ENCODE measurements at places on chromosomes 6 and 20.

DNA sequence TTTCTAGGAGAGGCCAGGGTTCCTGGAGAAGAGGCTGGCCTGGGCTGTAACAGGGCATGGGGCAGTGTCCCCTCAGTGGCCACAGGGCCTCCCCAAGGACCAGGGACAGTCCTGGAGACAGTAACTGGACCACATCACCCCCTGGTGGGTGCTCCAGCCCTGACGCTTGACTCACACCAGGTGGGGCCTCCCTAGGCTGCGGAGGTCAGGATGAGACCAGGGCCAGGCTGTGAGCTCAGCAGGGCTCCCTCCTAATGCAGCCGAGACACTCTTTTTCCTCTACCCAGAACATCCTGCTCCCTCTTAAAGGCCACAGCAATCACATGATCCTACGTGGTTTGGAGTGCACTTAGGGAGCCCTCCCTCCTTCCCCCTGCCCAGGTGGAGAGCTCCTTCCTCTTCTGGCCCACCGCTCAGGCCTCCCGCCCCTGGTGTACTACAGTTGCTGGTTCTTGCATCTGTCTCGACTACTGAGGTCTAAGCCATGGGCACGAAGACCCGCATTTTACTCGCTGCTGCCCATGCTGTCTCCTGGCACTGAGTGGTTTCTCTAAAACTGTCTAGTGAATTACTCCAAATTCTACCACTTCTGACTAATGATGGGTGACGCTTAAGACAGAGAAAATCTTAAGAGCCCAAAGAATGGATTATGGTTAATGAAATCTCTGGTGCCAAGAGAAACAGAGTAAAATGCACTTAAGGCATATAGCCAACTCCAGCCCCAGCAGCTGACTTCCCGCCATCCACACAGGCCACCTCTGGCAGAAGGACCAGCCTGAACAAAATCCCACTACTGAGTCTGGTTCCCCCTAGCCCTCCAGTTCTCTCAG lies 166.1 kb upstream of the CST7 start:
- no peak for DNase-seq

GRCh38 chr20:50141811-50142561 lies 11.5 kb downstream of the PEDS1 start:
- DNase-seq, result no peak

DNA sequence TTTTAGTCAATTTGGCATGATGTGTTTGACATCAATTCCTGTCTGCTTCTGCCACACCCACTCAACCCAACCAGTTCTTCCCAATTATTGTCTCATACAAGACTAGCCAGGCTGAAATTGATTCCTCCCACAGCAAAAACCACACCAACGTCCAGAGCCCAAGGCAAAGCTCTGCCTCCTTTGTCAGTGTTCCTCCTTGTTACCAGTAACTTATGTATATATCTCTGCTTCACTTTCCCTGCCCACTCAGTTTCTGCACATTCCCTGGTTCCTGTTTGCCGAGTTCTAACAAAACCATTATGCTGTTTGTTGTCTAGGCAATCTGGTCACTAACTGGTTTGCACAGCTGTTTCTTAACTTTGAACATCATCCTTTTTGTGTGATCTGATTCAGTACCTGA lies 547.9 kb upstream of the PTCHD4 start:
- DNase-seq, result no peak

DNA sequence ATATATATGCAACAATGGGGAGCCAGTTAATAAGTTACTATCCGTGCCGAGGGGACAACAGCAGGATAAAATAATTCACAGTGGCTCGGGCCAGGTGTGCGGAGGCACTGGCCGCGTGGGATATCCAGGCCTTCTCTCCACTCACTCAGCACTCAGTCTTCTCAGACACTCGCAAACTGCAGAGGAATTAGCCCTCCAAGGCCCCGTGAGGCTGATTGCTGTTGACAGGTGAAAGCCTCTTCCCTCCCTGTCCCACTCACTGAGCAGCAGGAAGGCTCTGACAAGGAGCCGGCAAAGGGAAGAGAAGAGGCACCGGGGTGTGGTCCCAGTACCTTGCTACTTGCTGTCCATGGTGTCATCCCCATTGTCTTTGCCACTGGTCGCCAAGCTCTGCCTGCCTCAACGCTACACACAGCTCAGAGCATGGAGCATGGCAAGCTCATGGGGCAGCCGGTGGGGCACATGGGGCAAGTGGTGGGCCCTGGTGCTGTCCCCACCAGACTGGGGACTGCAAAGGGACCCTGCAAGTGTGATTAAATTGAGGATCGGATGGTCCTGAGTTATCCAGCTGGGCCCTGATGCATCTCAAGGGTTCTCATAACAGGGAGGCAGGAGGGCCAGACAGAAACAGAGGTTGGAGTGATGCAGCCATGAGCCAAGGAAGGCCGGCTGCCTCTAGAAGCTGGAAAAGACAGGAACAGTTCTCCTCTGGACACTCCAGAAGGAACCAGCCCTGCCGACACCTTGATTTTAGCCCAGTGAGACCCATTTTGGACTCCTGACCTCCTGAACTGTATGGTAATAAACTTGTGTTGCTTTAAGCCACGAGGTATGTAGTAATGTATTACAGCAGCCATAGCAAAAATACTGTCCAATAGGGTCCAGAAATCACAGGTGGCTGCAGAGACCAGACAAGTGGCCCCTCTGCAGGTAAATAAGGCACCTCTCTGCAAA lies 119.7 kb downstream of the PSMB1 start:
- DNase-seq, result no peak

- DNase-seq, result no peak
These were observed 703.4 kb downstream of the EPHA7 start for GRCh38 chr6:92715991-92716390.

DNA sequence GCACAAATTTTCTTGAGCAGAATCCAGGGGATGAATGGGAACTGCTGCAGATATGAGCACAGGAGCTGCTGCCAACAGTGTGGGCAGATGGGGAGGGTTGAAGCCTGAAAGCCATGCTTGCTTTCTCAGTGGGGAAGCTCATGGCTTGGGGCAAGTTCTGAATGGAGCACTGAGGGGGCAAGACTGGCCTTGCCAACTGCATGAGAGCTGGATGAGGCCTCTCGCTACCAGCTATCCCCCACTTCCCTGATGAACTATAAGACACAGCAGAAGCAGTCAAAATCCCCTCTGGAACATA lies 28.3 kb downstream of the TREM1 start:
- no peak for DNase-seq

GRCh38 chr20:49452011-49452482 lies 30.4 kb downstream of the KCNB1 start:
- DNase-seq, result no peak

GRCh38 chr6:8043221-8043620 lies 21.0 kb downstream of the BLOC1S5 start:
- DNase-seq, result no peak

DNA sequence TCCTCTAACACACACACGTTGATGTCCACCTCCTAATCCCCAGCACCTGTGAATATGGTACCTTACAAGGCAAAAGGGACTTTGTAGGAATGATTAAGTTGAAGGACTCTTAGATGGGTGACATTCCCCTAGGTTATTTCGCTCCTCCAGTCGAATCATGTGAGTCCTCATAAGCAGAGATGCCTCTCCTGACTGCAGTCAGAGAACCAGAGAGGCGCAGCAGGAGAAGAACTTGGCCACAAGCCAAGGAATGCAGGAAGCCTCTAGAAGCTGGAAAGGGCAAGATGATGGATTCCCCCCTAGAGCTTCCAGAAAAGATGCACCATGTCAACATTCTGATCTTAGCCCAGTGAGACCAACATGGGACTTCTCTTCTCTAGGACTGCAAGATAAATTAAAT lies 133.1 kb upstream of the PTPRT start:
- no peak for DNase-seq

DNA sequence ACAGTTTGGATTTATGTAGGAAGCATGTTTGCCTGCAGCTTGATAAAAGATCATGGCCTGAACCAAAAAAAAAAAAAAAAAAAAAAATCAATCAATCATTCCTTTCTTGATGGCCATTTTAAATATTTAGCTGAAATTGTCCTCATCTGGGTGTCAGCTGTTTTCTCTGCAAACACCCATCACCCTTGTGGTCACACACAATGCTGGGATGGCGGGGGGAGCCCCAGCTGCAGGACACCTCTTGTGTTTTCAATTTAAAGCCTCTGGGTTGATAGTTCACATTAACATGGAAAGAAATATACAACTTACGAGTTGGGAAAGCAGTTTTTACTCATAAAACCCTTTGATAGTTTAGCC lies 160.4 kb downstream of the ZFP64 start:
- no peak for DNase-seq

DNA sequence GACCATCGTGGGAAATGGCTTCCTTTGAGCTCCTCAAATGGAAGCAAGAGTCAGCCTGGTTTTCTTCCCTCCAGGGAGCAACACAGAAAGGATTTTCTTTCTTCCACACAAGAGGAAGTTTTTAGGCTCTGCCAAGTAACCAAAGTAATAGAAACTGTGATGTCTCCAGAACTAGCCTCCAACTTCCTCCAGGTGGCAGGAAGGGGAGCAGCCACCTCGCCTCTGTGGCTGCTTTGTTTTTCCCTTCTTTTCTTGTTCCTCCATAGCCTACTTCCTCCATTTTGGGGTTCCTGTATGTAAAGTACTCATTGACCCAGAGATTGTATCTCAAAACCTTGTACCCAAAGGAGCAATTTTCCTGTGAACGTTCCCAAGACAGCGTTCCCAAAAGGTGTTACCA lies 32.7 kb upstream of the CCR6 start:
- peak; percentile 91 for DNase-seq

DNA sequence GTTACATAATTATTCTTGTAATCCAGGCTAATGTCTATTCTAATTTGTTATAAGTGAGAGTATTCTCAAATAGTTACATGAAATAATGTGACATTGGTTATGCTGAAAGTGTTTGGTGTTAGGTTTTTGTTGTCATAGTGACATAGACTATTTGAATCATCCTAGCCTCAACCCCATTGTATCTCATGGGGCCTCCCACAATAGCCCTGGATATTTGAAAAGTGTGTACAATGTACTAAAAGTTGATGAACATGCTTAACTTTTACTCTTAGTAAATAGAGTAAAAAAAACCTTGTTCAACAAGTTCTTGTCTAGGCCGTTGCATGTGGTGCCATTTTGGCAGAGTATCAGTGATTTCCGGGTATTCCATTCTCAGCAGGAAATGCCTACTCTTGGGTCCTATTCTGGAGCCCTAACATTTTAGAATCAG lies 83.0 kb downstream of the RTN4IP1 start:
- DNase-seq, result no peak

DNA sequence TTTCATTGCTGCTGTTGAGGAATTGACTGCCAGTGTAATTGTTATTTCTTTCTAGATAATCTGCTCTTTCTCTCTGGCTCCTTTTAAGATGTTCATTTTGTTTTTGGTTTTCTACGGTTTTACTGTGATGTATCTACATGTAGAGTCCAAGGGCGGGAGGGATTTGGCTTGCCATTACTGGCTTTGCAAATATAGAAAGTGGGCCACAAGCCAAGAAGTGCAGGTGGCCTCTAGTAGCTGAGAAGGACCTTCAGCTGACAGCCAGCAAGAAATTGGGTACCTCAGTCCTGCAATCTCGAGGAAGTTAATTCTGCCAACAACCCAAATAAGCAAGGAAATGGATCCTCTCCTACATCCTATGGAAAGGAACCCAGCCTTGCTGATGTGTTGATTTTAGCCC lies 42.8 kb upstream of the GLP1R start:
- no peak for DNase-seq

- no peak for DNase-seq
These were observed 12.9 kb downstream of the PACSIN1 start for GRCh38 chr6:34478796-34479195.

GRCh38 chr6:2133716-2134310 lies 111.6 kb downstream of the GMDS start:
- no peak for DNase-seq

GRCh38 chr20:52722926-52723688 lies 249.1 kb upstream of the TSHZ2 start:
- no peak for DNase-seq

GRCh38 chr6:37552267-37552666 lies 52.6 kb upstream of the CCDC167 start:
- DNase-seq, result no peak

DNA sequence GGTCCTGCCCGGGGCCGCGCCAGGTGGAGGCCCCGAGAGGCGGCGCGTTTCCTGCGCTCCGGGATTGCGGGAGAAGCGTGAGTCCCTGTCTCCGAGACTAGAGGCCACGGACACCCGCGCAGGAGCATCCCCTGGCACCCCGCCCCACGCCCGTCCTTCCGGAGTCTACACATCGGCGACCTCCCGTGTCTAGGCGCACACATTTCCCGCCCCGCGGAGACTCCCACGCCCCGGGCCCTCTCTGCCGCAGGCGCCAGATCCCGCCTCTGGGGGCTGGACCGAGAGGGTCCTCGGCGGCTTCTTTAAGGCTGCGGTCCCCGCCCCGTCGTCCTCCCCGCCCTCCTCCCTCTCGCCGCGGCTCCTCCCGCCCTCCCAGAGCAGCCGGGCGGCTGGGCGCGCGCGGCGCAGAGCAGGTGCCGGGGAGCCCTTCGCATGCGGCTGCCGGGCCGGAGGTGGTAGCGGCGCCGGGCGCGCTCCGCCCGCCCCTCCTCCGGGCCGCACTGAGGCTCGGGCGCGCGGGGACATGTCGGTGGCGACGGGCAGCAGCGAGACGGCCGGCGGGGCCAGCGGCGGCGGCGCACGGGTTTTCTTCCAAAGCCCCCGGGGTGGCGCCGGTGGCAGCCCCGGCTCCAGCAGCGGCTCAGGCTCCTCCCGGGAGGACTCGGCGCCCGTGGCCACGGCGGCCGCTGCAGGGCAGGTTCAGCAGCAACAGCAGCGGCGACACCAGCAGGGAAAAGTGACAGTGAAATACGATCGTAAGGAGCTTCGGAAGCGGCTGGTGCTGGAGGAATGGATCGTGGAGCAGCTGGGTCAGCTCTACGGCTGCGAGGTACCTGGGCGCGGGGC lies at the start of gene PPP1R14C:
TSS of gene PPP1R14C (plus strand) at position 375 of the 846 bp plus-strand sequence. CDS start at position 524, 149 bp downstream.
- peak; percentile 14 for DNase-seq

GRCh38 chr6:132390017-132390416 lies 11.3 kb downstream of the MOXD1 start:
- DNase-seq, result no peak

DNA sequence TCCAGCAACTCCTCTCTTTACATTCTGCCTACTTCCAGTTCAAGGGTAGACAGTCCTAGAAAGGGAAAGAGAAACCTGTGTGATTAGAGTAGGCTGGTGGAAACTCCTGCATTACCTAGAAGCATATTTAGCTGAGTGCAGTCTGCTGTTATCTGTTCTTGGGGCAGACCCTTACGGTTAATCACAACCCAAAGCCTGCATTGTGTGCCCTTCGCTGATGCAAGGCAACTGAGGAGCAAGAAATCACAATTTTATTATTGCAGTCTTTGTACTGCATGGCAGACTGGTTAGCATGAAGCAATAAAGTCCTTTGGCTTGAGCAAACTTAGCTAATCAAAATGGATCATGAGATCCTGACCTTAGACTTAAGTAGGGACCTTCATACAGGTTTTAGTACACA lies 1.5 kb upstream of the GOPC start:
- no peak for DNase-seq

DNA sequence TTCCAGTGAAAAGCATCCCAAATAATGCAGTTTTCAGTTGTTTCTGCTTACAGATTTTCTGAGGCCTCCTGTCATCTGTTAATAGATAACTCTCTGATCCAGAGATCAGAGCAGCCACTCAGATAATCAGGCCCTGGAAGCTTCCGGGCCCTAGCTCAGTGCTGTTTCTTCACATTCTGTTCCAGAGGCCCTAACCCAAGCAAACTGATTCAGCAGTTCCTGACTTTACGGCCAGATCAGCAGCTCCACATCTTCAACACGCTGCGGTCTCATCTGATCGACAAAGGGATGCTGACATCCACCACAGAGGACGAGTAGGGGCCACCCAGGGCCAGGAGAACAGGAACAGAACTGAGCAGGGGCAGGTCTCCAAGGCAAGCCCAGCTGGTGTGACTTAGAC lies 63.1 kb downstream of the CDS2 start:
- DNase-seq, result no peak

Data from MV-4-11 (cell line).